ENCODE measurements at places on chromosomes 5 and 9.

GRCh38 chr9:114003758-114004157, 74.3 kb downstream of the AMBP start:
- DNase-seq: no peak

GRCh38 chr5:72394688-72395087, 74.5 kb downstream of the PTCD2 start:
- no peak for DNase-seq

DNA sequence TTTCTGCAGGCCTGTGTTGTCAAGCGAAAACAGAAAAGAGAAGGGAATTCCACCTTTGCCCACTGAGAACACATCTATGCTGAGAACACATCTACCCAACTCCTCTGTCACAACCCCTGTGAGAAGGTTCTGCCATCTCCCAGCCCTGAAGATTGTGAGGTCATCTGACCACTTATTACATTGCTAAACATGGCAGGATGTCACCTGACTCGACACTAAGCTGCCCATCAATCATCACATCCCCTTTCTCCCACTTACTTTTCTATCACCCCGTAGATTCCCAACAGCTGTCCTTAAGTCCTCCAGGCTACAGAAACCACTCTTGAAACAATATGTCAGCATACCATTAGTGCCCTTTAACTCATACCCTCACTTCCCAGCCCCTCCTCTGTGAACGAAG, 64.2 kb upstream of the PRSS3 start:
- DNase-seq: no peak

DNA sequence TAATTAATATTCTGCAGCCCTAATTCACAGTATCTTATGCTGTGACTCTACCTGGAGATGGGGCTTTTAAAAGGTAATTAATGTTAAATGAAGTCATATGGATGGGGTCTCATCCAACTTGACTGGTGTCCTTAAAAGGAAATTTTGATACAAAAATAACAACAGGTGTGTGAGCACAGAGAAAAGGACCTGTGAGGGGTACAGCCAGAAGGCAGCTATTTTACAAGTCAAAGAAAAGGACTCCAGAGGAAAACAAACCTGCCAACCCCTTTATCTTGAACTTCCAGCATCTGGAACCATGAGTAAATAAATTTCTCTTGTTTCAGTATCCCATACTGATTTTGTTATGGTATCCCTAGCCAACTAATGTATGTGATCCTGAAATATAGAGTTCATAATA, 250.3 kb downstream of the TMEM232 start:
- DNase-seq: no peak

DNA sequence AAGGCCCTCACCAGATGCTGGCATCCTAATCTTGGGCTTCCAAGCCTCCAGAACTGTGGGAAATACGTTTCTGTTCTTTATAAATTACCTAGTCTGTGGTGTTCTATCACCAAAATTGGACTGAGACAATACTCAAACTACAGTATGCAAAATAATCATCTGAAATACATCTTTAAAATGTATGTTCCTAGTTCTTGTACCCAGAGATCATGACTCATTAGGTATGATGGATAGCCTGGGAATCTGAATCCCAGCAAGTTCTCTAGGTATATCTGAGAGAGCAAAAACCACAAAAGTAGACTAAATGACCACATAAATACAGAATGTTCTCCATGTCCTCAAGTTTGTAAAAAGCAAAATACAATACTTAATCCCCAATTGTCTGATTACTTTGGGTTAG, 166.3 kb downstream of the YIPF5 start:
- no peak for DNase-seq

DNA sequence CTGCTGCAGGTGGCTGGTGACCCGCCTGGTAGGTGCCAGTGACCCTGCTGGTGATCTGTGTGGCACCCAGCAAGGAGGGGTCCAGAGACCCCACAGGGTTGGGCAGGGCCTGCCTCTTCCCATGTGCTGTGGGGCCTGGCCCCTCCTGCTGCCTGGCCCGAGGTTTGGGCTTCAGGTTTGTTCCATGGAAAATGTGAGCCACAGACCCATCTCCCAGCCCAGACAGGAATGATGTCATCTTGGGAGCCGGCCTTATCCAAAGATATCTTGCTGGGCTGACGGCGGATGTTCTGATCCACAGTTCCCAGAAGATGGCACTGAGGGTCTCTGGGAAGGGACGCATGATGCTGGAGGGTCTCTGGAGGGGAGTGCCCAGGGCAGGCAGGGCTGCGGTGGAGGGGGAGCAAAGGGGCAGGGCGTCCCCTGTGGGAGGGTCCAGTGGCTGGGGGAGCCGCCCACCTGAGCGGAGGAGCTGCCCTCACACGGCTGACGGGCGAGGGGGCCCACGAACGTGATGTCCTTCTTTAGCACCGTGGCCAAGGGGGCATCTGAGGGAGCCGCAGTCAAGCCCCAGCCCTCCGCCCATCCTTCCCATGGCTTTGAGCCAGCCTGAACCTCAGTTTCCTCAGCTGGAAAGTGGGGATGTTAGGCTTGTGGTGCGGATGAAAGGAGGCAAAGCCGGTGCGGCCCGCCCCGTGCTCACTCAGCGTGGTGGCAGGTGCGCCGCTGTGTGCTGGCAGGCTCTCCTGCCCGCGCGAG, 68.1 kb downstream of the COL5A1 start:
- no peak for DNase-seq

- no peak for DNase-seq
Measured at GRCh38 chr5:175895686-175896102, 24.3 kb downstream of the CPLX2 start.

- DNase-seq: no peak
Measured at GRCh38 chr9:9079473-9079872, 1279.9 kb upstream of the DMAC1 start.

DNA sequence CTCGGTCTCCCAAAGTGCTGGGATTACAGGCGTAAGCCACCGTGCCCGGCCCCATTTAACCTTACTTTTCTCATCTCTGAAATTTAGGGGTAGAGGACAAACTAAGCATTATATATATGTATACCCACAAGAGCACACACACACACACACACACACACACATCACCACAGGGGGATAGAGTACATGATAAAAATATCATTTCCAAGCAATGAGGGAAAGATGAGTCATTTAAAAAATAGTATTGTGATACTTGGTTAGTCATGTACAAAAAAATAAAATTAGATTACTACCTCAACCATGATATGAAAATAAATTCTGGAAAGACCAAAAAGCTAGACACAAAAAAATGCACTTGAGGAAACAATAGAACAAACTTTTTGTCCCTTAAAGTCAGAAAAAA, 67.2 kb downstream of the CDH18 start:
- DNase-seq: no peak

GRCh38 chr5:179959641-179960040, 51.9 kb upstream of the TBC1D9B start:
- no peak for DNase-seq

- DNase-seq: no peak
Measured at GRCh38 chr5:35213608-35214007, 16.7 kb downstream of the PRLR start.

DNA sequence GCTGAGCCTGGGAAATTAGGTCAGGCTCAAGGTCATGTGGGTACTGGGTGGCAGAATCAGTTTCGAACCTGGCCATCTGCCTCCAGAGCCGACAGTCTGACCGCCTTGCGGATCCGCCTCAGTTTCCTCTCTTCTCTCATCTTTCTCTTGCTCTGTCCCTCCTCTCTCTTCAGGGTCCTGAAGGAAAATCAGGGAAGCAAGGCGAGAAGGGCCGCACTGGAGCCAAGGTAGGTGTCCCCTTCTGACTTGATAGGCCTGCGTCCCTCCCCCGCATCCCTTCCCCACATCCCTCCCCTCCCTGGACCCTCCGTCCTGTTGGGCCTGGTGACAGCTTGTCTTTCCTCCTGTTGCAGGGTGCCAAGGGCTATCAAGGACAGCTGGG, 40.8 kb upstream of the ORM1 start:
- DNase-seq: no peak

DNA sequence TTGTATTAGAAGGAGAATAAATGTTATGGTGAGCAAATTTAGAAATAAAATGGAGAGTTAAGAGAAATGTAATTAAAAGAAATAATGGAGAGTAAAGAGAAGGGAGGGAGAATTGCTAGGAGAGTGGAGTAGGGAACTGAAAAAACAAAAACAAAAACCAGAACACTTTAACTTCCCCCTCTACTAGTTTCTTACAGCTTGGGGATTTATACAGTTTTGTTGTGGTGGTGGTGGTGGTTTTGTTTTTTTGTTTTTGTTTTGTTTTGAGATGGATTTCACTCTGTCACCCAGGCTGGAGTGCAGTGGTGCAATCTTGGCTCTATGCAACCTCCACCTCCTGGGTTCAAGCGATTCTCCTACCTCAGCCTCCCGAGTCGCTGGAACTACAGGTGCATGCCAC, 322.4 kb downstream of the TMEM167A start:
- DNase-seq: no peak

GRCh38 chr9:89273528-89274279, 37.3 kb upstream of the CKS2 start:
- DNase-seq: no peak

DNA sequence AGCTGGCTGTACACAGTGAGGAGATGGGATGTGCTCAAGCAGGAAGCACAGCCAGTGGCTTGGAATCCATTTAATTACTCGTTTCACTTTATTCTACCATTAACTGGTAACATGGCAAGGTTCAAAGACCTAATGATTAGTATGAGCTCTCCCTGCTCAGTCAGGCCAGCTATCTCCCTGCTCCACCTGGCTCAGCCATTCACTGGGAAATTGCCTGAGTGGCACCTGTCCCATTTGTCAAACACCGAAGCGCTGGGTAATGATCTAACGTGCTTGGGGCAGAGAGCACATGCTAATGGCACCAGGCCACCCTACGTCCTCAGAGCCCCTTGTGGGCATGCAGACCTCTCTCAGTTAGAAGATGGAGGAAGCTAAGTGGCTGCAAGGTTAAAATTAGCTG, 162.2 kb downstream of the TTLL11 start:
- DNase-seq: no peak

Measured in posterior cingulate gyrus (tissue), 11 donors.